ENCODE measurements at places on chromosomes 1 and 21.

GRCh38 chr1:234545517-234546386, 64.2 kb downstream of the IRF2BP2 start:
- no peak for DNase-seq

DNA sequence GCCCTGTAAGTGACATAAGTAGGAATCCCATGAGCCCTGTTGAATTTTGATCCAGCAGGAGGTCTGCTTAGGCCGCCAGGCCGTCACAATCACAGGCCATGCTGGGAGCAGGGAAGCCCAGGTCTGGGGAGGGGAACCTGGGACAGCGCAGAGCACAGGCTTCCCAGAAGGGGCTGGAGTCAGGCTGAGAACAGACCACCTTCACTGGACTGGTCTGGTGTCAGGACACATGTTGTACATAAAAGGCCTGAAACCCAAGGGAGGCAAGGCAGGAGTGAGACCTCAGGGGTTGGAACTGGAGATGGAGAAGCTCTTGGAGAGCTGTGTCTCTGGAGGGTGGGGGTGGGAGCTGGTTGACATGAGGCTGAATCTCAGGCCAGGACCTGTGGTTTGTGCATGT, 63.3 kb upstream of the ARTN start:
- DNase-seq = no peak

GRCh38 chr1:22257290-22258275, 114.7 kb upstream of the WNT4 start:
- no peak for DNase-seq

DNA sequence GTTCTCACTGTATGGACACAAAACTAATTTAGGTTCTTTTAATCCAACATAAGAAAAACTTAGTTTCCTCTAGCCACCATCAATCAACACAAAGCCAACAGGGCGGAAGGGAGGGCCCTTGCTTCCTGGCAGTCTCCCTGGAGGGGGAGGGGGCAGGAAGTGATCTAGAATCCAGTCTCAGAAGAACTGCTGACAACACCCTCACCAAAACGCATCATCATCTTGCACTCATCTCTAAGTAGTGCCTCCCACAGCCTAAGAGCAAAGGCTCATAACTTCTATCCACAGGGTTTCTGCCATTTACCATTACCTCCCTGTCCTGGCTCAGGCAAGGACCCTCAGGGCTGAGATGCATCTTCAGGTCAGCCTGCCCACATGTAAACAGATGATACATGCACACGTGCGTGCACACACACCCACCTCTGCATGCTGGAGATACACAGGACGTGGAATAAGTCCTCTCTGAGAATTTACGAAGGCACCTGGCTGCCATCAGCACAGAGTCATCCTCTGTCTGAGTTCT, 20.5 kb downstream of the HIVEP3 start:
- peak; percentile 65 for DNase-seq

GRCh38 chr1:204222764-204223055, 8.9 kb upstream of the GOLT1A start:
- DNase-seq = no peak

DNA sequence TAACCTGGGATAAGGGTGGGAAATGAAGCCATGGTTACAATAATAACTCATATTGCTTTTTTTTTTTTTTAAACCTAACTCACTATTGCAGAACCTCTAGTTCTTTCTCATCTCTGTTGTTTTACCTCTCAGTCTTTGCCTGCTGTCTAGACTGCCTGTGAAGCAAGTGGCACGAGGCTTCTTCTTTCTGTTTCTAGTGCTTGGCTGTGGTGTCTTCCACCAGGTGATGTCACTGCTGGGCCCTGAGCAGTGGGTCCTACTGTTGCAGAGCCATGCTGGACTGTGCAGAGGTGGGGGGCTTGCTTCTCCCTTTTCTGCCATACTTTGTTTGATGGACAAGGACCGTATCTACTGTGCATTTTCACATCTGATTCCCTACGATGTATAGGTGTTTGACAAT, 51.7 kb downstream of the ZNF326 start:
- DNase-seq = no peak

DNA sequence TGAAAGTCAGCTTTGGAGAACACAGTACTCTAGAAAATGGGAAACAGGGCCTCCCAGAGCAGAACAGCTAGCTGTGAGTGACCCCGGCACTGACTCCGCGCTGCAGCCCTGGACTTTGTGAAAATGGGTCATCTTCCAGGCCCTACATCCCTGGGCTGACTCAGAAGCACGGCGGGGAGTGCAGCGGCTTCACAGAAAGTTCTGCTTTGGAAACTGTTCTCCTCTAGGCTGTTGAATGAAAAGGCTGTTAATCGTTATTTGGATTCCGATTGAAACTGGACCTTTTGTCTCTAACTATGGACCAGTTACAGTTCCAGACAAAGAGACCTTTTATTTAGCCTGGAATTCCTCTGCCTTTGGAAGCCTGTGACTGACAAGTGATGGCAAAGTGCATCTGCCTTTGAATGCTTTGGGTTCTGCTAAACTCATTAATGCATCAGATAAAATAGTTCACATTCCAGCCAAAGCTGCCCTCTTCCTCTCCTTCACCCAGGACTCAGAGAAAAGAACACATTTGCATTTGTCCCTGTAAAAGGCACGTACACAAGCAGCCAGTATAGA, 144.9 kb upstream of the HOOK1 start:
- no peak for DNase-seq

GRCh38 chr1:121558514-121558913, 373.7 kb downstream of the SRGAP2C start:
- no peak for DNase-seq

- DNase-seq = peak; percentile 11
Measured at GRCh38 chr1:174964261-174964971, 35.3 kb upstream of the CACYBP start.

GRCh38 chr1:114215436-114215835, 61.8 kb upstream of the SYT6 start:
- no peak for DNase-seq

DNA sequence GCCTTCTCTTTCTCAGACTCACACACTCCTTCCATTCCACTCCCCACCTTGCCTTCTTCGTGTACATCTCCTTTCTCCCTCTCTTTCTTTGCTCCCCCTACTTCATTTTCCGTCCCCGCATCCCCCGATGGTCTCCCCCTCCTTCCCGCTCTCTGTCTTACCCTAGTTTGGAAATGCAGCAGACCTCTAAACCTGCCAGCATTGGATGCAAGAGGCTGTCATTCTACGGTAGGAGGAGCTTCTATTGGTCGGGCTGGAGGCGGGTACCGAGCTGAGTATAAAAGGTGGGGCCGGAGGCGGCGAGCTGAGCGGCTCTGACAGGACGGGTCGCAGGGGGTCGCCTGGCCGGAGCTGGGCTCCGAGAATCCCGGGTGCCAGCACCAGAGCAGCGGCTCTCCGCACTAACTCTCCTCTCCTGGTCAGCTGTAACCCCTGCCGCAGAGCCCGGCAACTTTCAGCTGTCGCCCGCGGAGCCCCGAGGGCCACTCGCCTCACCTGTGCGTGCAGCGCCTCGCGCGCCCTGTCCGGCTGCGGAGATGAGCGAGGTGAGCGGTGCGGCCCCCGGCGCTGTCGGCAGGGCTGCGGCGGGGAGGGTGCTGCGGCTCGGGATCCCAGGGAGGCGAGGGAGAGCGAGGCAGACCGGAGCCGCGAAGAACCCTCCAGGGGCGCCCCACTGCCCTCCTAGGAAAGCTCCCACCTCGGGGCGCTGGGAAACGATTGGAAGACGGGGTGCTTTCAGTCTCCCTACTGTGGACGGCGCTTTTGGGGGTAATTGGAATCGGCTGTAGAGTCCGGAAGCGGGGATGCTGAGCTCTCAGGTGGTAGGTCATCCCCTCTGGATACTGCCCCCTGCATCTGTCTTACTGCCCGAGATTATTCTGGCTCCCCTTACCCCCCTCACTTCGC, at the start of gene PCP4L1:
TSS of gene PCP4L1 (plus strand) at position 307 of the 906 bp plus-strand sequence. CDS start at position 537, 230 bp downstream.
- no peak for DNase-seq

GRCh38 chr1:209008586-209008985, 574.9 kb upstream of the CAMK1G start:
- no peak for DNase-seq

GRCh38 chr1:178609015-178609414, 96.1 kb downstream of the TEX35 start:
- DNase-seq = no peak

DNA sequence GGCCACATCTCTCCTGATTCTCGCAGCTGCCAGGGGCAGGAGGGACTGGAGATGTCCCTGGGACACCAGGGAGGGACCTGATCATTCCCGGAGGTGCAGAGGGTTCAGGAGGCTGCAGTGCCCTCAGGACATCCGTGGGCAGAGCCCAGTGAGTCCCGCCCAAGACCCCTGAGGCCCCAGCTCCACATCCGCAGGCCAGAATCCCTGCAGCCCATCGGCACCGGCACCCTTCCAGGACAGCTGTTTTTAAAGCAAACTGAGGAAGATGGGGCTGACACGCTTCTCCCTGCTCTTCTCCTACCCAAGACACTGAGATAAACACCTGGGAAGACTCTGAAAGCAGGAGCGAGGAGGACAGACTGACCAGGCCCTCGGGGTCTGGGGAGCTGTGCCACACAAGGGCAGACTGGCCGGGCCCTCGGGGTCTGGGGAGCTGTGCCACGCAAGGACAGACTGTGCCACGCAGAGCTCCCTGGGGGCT, 25.5 kb downstream of the SLC19A1 start:
- no peak for DNase-seq

- DNase-seq = no peak
Measured at GRCh38 chr1:182869241-182869666, 30.1 kb downstream of the DHX9 start.

Data from effector CD4-positive, alpha-beta T cell (primary cell).